NCI-H526 (cell line): ENCODE measurements at places on chromosomes 12 and 14.

- peak; percentile 14 for DNase-seq
Observed at GRCh38 chr14:106511006-106511799, 984.8 kb downstream of the TMEM121 start.

- no peak for DNase-seq
Observed at GRCh38 chr12:48160807-48161206, 3.5 kb upstream of the ASB8 start.

DNA sequence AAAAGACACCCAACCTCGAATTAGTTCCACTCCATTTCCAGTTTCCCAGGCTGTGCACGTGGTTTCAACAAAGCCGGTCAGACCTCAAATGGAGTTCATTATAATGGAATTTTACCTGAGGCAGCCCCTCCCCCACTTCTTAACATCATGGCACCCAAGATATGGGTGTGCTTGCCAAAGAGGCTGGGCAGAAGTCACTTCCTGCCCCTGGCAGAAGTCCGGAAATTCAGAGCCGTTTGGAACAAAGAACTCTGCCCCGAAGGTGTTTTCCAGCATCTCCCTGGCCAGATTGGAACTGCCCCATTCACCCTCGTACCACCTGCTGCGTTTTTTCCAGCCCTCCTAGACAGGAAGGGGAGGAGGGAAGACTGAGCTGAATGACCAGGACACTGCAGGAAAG, 8.2 kb downstream of the VDR start:
- no peak for DNase-seq

DNA sequence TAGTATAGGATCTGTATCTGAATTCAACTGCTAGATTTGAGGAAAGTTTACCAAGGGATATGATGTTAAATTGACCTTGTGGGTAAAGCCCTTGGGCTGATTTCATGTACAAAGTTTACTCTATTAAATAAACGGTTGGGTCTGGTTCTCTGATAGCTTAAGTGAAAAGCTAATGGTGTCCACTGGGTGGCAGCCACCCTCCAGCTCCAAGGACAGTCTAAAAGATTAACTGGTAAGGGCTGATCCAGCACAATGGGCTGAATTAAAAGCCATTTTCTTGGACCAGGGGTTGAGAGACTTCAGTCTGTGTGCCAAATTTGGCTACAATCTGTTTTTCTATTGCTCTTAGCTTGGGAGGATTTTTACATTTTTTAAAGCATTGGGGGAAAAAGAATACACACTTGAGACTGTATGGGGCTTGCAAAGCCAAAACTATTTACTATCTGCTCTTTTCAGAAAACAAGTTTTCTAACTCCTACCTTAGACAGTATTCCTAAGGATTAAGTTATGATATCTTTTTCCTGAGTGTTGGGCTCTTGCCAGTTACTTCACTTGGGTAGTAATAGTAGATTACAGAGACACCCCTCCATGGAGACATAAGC, 116.5 kb downstream of the GPHN start:
- peak; percentile 40 for DNase-seq

- DNase-seq: no peak
Observed at GRCh38 chr12:73125148-73125547, 853.0 kb downstream of the TRHDE start.

GRCh38 chr12:116517431-116518045, 41.6 kb upstream of the MAP1LC3B2 start:
- DNase-seq: no peak

DNA sequence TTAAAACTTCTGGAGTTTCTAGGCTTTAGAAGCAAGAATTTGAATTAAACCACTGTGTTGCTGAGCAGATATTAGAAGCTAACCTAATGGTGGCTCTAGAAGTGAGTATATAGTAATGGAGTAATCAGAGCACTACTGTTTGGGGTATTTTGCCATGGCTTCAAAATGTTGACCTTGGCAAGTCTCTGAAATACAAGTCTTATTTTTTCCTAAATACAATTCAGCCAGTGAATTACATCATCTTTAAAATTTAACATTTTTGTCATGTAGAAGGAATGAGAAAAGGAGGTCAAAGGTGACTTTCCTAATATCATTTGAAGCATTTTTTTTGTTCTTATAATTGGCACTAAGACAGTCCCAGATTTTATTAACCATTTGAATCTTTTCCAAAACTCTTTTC, 25.2 kb downstream of the PMCH start:
- no peak for DNase-seq

- no peak for DNase-seq
Observed at GRCh38 chr12:10075451-10075850, 23.3 kb downstream of the CLEC1A start.

- no peak for DNase-seq
Observed at GRCh38 chr12:62693376-62694050, 226.9 kb downstream of the MON2 start.

DNA sequence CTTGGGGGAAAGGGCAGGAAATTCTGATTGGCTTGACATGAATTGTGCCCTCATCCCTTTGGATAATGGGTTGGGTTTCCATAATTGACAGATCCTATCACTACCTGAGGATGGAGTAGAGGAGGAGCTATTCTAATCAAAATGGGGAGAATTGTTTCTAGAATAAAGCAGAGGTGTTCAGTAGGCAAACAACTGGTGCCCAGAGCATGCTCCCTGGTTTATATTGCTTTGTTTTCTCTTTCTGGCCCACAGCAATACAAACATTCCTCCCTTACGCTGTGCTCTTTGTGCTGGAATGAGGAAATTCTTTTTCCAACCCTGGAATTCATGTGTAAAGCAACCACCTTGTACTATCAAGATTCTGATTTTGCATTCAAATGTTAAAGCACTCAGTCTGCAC, 147.4 kb downstream of the RASSF9 start:
- DNase-seq: no peak

DNA sequence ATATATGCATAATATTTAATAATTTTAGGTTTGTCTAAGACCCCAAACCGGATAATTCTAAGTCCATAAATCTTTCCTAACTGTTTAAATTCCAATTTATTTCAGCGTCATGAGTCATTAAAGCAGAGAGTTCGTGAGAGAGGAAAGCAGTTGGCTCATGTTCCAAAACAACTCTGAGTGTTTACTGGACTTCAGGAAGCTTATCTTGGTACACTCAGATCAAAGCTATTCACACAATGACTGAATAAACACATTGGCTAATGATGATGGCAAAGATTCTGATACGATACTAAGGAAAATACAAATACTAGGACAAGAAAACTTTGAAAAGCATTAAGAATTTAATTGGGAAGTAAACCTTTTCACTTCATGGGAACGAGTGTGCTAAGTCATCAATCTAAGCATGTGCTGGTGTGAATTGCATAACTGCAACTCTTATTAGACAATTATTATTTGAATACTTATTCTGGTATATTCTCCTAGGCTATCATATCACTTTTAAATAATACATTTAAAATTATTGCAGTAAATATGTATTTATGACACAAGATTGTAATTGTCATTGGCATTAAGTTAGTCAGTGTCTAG, 34.8 kb upstream of the CLEC14A start:
- DNase-seq: no peak

DNA sequence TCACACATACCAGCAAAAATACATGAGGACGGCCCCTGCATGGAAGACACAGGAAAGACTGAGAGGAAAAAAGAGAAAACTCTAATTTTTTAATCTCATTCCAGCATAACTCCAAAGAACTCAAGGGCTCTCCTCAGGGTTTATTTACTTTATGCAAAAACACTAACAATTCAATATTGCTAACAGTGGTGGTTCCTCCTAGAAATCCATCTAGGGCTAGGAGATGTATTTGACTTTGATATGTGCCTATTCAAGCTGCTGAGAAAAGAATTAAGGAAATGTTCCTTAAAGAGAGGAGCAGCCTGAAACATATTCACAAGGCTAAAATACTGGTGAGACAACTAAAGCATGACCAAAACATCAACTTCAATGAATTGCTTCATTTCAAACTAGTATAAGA, 57.0 kb downstream of the SLC25A21 start:
- DNase-seq: peak; percentile 3

- no peak for DNase-seq
Observed at GRCh38 chr12:13252024-13252423, 55.5 kb downstream of the EMP1 start.

DNA sequence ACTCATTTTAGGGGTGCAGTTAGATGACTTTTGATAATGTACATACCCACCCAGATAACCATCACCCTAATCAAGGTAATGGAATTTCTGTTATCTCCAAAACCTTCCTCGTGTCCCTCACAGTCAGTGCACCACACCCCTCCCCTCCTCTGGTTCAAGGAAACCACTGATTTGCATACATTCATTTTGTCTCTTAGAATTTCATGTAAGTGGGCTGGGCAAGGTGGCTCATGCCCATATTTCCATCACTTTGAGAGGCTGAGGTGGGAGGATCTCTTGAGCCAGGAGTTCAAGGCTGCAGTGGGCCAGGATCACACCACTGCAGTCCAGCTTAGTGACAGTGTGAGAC, 15.7 kb downstream of the ADIPOR2 start:
- DNase-seq: peak; percentile 26

GRCh38 chr12:132320767-132321211, 8.6 kb downstream of the GALNT9 start:
- no peak for DNase-seq

DNA sequence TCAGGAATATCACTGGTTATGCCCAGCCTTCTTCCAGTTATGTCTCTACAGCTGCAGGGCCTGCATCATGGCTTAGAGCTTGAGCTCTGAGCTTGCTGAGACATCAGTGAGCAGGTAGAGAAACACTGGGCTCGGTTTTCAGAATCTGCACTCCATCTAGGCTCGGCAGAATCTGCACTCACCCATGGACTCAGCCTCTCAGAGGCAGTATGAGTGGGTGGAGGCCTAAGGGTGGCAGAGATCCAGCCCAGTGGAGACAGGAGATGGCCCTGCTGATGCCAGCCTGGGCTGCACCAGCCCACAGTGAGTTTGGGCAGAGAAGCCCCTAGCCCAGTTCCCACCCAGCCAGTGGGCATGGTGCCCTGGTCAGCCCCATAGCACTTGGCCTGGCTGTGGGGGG, 12.8 kb downstream of the KRT80 start:
- DNase-seq: no peak

- DNase-seq: no peak
Observed at GRCh38 chr12:67525617-67525884, 123.0 kb upstream of the DYRK2 start.

GRCh38 chr12:76255281-76255680, 92.9 kb downstream of the BBS10 start:
- no peak for DNase-seq

- DNase-seq: peak; percentile 10
Observed at GRCh38 chr12:107884769-107885694, 110.5 kb downstream of the ASCL4 start.

- DNase-seq: no peak
Observed at GRCh38 chr12:126558219-126558618, 1493.0 kb downstream of the AACS start.

DNA sequence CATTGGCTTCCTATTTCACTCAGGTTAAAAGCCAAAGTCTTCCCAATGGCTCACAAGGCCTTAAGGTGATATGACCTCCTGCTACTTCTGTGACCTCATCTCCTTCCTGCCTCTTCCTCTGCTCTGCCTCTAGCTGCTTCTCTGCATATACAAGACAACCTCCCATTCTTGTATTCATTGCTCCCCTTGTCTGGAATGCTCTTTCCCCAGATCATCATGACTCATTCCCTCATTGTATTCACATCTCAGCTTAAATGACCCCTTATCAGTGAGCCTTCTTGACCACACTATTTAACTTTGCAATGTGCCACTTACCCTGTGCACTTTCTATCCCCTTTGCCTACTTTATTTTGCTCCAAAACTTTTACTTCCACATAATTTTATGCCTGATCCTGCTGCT, 90.2 kb downstream of the PPP1R12A start:
- DNase-seq: no peak

GRCh38 chr12:116561181-116561821, 2.1 kb downstream of the MAP1LC3B2 start:
- DNase-seq: no peak

DNA sequence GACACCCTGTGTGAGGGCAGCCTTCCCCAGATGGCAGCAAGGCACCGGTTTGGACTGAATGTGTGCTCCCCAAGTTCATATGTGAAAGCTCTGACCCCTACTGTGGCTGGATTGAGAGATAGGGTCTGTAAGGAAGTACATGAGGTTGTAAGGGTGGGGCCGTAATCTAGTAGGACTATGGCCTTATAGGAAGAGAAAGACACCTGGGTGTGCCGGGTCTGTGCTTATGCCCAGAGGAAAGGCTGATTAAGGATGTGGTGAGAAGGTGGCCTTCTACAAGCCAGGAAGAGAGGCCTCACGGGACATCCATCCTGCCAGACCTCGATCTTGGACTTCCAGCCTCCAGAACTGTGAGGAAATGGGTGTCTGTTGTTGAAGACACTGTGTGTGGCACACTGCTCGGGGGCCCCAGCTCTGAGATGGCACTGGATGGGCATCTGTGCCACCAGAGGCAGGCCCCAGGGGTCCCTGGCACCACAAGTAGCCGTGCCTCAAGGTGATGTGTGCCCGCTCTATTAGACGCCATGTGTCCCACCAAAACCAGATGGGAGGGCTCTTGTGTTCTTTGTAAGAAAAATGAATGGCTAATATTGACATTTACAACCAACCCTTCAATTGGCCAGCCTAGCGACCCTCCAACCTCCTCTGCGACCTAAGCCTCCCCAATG, 22.0 kb downstream of the FGF6 start:
- no peak for DNase-seq

DNA sequence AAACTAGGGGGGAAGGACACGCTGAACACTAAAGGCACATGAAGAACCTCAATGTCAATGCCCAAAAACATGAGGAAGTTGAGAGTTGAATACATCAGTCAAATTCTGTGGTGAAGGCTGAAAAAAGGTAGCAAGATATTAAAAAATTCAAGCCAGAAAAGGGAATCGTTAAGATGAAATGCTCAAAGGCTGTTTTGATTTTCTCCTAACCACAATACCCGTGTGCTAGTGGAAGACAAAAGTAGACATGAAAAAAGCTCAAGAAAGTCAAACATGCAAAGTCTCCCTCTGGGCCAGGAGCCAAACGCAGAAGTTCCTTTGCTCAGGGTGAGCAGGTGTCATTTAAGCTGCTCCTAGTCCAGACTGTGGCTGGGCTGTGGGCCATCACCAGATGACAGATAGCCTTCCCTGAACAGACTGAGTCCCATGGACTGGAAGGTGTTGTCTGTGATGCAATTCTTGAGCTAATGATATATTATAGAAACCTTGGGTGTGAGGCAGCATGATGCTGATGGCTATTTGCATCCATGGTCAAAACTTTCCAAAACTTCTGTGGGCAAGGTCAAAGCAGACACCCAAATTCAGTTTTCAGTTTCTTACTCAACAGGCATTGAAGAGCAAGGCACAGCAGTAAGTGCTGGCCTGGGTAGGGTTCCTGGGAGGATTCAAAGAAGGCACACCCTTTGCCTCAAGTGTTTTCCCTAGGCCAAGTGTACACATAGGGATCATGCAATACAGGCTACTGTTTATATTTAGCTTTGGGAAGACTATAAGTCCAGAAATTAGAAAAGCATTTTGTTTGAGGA, 81.6 kb downstream of the MYRFL start:
- DNase-seq: no peak

- no peak for DNase-seq
Observed at GRCh38 chr12:104627990-104628830, 171.5 kb downstream of the CHST11 start.
